DMS79 (cell line): ENCODE measurements at places on chromosomes 11 and 22.
A peak's percentile ranks its signal among the peaks of the same experiment; 100 is the strongest.

- no peak for DNase-seq
Measured at GRCh38 chr22:36287881-36288515, 35.1 kb downstream of the APOL1 start.

DNA sequence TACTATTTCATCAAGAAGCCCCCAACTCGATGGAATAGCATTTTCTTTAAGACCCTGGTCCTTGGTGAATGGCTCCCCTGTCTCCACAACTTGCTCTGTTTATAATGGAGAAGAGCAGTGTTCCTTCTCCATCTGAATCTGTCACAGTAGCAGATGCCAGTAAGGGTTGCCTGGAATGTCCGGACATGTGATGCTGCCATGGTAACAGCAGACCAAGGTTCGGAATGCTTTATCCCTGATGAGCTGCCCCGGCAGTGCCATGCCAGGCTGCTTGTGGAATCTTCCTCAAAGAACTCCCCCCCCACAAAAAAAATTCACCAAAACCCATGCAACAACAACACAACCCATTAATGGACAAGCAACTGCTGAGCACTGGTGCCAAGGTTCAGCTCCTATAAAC is 72.5 kb downstream of the KCNC1 start:
- DNase-seq: no peak

DNA sequence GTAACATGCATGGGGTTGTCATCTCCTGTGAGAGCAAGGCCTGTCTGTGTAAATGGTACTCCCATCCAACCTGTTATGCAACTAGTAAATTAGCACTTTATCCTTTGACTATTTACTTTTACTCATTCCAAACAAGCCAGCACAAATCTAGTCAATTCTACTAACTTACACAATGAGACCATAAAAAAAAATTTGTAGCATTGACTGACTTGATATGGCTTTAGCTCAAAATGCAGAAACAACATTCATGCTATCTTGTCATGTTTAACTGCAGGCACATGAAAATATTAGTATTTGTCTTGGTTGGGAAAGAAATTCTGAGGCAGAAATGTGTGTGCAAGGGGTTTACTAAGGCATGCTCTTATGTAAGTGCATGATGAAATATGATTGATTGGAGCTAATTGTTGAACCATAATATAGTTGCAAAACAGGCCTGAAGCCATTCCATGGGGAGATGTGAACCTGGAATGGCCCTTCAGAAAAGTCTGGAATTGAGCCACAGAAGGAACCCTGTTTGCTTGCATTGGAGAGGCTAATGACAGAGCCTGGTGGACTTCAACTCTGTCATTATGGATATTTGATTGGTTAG is 2.5 kb downstream of the SLC22A25 start:
- no peak for DNase-seq

- no peak for DNase-seq
Measured at GRCh38 chr11:18312663-18313420, 9.1 kb downstream of the HPS5 start.

DNA sequence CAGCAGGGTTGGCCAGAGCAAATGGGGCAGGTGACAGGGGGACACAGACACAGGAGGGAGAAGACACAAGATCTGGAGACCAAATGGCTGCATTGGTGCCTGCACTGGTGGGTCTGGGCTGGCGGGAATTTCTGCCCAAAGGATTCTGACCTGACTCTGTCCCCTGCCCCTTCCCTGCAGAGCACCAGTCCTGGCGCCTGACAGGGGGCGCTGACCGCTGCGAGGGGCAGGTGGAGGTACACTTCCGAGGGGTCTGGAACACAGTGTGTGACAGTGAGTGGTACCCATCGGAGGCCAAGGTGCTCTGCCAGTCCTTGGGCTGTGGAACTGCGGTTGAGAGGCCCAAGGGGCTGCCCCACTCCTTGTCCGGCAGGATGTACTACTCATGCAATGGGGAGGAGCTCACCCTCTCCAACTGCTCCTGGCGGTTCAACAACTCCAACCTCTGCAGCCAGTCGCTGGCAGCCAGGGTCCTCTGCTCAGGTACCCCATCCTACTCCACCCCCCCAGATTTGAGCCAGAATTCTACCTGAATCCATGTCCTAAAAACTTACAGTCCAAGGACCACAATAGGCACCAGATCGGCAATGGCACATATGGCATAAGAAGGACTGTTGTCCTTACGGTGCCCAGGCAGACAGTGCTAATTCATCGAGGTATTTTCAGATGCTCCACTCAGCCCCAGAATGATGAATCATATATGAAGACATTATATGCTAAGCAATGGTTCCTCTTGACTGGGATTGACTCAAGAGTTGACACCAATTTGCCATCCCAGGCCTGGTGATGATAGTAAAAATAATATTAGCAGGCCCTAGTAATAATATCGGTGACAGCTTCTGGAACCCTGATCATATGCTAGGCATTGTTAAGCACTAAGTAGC is 38.2 kb downstream of the CD6 start:
- DNase-seq: no peak

DNA sequence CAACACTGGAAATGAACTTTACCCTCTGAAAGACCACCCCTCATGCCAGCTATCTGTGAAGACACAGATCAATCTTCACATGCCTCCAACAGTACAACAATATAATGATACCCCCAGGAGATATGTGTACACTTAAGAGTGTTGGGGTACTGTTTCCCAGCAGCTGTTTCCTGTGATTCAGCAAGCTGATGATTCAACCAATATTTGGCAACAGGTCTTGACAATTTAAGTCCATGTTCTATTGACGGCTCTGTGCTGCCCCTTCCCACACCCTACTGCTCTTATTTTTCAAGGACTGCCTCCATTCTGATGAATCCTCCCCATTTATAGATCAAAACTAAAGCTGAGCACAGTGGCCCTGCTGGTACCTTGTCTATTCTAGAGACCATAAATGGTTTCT is 6.6 kb downstream of the SNX19 start:
- no peak for DNase-seq

GRCh38 chr11:106974831-106975230 is 43.4 kb downstream of the GUCY1A2 start:
- DNase-seq: no peak

DNA sequence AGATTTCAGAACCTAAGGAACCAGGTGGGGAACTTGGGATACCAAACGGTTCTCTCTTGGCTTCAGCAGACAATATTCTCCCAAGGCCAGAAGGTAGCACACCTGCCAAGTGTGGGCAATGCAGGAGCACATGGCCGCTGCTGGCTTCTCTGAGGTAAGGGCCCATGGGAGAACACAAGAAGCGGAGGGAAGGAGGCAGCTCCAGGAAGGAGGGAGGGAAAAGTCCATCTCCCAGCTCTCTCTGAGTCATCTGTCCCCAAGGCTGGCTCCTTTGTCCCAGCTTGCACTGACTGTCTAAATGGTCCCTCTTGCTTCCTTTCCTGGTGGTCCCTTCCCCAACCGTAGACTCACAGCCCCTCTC is 557.9 kb upstream of the CADM1 start:
- DNase-seq: peak; percentile 86

DNA sequence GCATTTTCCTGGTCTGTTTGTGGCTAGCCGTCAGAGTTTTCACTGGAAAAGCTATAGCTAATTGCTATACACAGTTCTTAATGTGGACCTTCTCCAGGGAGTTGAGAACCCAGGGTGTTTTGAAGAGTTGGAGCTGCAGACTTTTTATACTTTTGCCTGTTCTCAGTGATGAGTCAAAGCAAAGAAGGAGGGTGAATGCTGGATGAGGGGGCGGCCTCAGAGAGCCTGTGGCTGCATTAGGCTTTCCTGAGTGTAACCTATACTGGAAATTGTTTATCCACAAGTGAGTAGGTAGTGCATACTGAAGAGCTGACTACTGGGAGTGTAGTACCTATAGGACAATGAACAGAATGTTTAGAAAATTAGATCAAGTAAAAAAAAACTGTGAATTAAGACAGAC is 79.7 kb upstream of the HORMAD2 start:
- DNase-seq: no peak

- DNase-seq: peak; percentile 36
Measured at GRCh38 chr11:134578807-134579723, 167.0 kb upstream of the B3GAT1 start.

DNA sequence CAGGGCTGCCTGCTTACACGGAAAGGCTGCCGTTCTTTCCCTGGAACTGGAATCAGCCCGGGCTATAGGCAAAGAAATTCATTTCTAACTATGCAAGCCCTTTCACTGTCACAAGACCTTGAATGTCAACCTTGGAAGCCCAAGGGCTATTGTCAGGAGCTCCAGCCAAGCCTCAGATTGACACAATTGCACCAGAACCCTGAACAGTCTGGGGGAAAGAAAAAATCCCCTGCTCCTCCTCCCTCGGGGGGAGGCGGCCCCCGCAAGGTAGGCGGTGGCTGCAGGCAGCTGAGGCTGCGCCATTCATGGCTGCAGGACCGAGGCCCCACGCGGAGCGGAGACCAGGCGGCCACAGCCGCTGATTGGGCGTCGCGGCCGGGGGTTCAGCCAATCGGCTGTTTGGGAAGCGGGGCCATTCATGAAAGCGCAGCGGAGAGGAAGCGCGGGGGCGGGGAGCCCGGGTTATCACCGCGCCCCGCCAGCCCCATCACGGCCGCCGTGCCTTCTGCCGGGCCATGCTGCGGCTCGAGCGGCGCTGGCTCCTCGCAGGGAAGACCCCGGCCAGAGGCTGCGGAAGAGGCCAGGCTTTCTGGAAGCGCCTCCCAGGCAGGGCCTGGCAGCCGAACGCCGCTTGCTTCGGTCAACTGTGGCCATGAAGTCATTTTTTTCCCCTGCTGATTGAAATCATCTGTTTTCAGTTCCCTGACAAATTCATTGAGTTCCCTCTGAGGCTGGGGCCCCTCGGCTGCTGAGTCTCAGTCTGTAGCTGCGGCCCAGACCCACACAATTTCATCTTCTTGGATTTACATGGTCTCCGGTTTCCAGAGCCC is 38.1 kb upstream of the LINC01488 start:
- DNase-seq: peak; percentile 49

GRCh38 chr11:130180491-130180890 is 20.9 kb downstream of the ST14 start:
- DNase-seq: peak; percentile 54

DNA sequence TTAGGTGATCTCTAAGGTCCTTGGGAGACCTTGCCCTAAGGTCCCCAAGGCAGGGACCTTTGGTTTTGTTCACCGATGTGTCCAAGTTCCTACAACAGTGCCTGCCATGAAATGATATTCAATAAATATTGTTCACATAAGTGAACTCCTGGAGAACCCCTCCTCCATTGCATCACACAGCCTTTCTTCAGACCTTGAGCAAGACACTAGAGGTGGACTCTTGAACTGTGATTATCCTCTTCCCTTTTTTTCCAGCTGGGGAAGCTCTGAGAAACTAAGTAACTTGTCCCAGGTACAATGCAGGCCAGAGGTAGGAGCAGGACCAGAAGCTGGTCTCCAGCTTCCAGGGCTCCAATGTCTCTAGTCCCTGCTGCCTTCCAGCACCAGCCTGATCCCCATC is 76.6 kb upstream of the LMO1 start:
- no peak for DNase-seq

GRCh38 chr22:41687901-41688364 is 734 bp downstream of the SNU13 start:
- no peak for DNase-seq

DNA sequence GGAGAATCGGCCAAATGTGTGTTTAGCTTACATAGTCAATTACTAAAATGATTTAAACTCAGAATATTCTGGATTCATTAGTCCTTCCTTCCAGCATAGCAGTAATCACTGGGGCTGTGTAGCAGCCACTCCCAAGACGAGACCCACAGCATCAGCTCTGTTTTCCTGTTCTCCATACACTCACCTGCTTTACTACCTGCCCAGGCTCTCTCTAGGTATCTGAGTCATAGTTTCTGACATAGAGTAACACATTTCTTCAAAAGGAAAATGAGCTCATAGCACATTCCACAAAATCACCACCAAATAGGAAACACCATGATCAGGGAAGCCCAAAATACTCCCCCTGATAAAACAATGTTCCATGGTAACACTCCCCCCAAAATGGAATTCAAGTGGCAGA is 22.9 kb downstream of the MORC2 start:
- DNase-seq: no peak

- no peak for DNase-seq
Measured at GRCh38 chr22:39815932-39816331, 77.6 kb downstream of the ENTHD1 start.
